Effector memory CD4-positive, alpha-beta T cell (primary cell): ENCODE measurements at places on chromosomes 2 and 18.
A peak's percentile ranks its signal among the peaks of the same experiment; 100 is the strongest.

DNA sequence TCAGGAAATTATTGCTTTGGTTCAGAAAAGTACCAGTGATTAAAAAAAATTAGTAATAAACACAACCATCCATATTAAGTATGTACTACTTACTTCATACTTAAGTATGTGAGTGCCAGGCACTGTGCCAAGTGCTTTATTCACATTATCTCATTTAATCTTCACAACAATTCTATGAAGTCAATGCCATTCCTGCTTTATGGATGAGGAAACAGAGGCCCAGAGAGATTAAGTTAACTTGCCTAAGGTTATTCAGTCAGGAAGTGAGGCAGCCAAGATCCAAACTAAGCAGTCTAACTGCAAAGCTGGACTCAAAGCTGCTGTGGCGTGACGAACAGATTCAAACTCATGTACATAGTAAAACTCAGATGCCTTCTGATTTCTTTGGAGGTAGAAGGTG is 22.3 kb downstream of the DTNB start:
- no peak for DNase-seq
- no peaks in the 10 kb centered on the region for H3K4me1 ChIP-seq
- no peak overlapping the region for H3K4me3 ChIP-seq
- no peaks in the 10 kb centered on the region for H3K27me3 ChIP-seq

DNA sequence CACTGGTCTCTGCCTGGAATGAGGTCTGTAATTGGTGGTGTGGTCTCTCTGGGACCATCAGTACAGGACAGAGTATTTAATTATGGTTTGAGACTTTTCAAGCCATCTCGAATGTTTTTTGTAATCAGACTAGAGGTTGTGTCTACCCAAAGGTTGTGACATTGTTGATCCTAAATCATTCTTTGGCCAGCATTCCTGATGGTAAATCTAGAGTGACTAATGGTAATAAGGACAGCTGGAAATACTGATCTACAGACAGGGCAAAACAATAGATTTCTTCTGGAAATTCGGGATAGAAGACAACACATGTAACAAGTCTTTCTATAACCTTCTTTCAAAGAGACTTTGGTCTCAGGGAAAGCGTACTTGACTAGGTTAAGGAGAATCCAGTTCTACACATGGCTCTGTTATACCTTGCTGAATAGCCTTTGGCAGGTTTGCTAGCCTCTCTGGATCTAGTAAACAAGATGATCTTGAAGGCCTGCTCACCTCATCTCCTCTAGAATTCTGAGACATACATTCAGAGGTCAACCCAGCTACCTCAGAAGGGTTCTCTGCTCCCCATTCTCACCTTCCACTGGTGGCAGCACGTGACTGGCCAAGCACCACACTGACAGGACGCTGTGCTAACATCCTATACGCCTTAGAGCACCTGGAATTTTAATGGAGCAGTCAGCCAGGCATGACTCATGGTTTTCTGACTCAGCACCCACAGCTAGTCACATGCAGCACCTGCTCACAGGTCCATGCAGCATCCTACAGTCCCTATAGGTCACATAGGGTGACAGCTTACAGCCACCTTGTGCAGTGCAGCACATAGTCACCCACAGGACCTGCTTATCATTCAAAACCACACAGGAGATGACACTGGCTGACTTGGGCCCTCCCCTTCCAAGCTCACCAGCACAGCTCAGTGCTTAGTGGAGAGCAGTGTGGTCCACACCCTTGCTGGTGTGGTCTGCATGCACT is 12.2 kb downstream of the PLB1 start:
- DNase-seq = peak; percentile 2
- H3K4me1 ChIP-seq = no peaks in the 10 kb centered on the region
- no peak overlapping the region for H3K27ac ChIP-seq
- H3K36me3 ChIP-seq = no peaks in the 10 kb centered on the region
- no peak overlapping the region for H3K4me3 ChIP-seq

DNA sequence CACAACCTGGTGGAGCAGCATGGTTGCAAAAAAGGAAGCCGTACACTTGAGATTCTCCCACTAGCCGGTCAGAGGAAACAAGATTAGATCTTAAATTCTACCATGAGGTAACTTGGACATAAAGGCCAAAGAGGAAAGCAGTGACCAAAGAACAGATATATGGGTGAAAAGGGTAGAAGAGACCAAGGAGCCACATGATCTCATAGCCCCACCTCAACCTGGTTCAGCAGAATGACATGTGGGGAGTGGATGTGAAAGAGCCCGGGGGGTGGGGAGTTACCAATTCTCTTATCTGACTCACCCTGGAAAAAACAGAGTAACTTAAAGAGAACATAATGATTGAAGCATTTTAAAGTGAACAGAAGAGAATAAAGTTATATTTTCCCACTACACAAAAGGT is 683.0 kb downstream of the DSC3 start:
- H3K36me3 ChIP-seq = no peaks in the 10 kb centered on the region
- H3K4me3 ChIP-seq = no peak overlapping the region
- no peak overlapping the region for H3K27ac ChIP-seq
- H3K27me3 ChIP-seq = no peaks in the 10 kb centered on the region

- DNase-seq = no peak
- H3K27ac ChIP-seq = no peak overlapping the region
- H3K36me3 ChIP-seq = no peaks in the 10 kb centered on the region
- peaks cover 17% of the 10 kb centered on the region for H3K4me1 ChIP-seq
Measured at GRCh38 chr2:239379641-239380170, 21.1 kb downstream of the HDAC4 start.

- H3K4me3 ChIP-seq = no peak overlapping the region
- peaks cover 11% of the 10 kb centered on the region for H3K4me1 ChIP-seq
- DNase-seq = no peak
- H3K36me3 ChIP-seq = no peaks in the 10 kb centered on the region
- no peaks in the 10 kb centered on the region for H3K27me3 ChIP-seq
Measured at GRCh38 chr2:20052861-20053281, 1.4 kb upstream of the LAPTM4A start.
